ENCODE measurements at places on chromosomes 1 and 21.
A peak's percentile ranks its signal among the peaks of the same experiment; 100 is the strongest.

GRCh38 chr1:195637539-195637938 is 970.7 kb downstream of the KCNT2 start:
- H3K27me3 ChIP-seq = no peaks in the 10 kb centered on the region
- no peak for DNase-seq
- H3K27ac ChIP-seq = no peak overlapping the region
- H3K4me3 ChIP-seq = no peak overlapping the region
- no peaks in the 10 kb centered on the region for H3K4me1 ChIP-seq

- H3K4me3 ChIP-seq = no peak overlapping the region
- H3K4me1 ChIP-seq = peaks cover 27% of the 10 kb centered on the region
- no peaks in the 10 kb centered on the region for H3K27me3 ChIP-seq
- no peak for DNase-seq
- H3K36me3 ChIP-seq = no peaks in the 10 kb centered on the region
- H3K27ac ChIP-seq = peak overlapping the region; percentile 83
Observed at GRCh38 chr1:238061967-238062613, 171.4 kb upstream of the ZP4 start.

DNA sequence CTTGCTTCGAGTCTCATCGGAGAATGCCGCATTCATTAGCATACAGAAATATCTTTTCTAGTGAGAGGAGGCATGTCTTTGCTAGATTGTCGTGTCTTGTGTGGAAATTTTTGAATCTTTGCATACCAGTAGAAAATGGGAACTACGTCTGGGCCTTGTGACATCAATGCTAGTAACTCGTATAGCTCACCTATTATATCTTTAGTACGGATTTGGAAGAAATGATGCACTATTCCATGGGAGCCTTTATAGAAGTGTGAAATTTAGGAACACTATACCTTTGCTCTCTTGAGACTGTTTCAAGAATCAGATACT is 835 bp downstream of the UHMK1 start:
- H3K27me3 ChIP-seq = no peaks in the 10 kb centered on the region
- H3K36me3 ChIP-seq = peaks cover 43% of the 10 kb centered on the region
- no peak for DNase-seq
- H3K4me1 ChIP-seq = peaks cover 12% of the 10 kb centered on the region
- peak overlapping the region; percentile 63 for H3K27ac ChIP-seq

DNA sequence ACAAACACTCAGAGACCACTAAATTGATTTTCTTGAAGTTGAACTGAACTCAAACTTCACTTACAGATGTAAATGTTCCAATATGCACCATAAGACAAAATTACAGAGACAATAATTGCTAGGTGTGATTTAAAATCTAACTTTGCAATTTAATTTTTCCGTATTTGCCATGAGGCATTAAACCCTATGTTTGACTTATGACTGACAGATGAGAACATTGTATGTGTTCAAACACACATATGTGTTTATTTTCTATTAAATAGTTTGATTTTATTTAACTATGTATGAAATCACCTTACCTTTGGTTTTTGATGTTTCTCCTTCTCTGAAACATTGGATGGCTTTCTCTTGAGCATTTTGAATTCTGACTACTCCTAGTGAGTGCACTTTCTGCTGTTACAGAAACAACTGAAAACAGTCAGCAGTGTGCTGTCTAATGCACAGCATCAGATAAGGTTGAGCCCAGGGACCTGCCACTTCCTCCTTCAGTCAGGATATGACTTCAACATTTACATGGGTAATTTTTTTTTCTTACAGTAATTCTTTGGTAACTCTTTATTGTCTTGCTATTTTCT is at the start of gene SAMSN1:
Gene SAMSN1 (minus strand): TSS at position 410 of the 575 bp plus-strand sequence. CDS start 54 bp downstream, at position 356.
- no peaks in the 10 kb centered on the region for H3K27me3 ChIP-seq
- H3K4me3 ChIP-seq = no peak within 1 kb of the TSS
- peaks cover 25% of the 10 kb centered on the region for H3K4me1 ChIP-seq

DNA sequence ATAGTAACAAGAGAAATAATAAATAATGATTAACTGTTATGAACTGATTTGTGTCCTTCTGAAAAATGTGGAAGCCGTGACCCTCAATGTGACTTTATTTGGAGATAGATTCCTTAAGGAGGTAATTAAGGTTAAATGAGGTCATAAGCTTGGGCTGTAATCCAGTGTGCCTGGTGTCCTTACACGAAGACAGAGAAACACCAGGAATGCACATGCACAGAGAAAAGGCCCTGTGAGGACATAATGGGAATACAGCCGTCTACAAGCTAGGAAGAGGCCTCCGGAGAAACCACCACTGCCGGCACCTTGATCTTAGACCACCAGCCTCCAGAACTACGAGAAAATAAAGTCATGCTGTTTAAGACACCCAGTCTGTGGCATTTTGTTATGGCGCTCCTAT is 215.9 kb downstream of the NEGR1 start:
- H3K36me3 ChIP-seq = no peaks in the 10 kb centered on the region
- DNase-seq = no peak
- H3K27me3 ChIP-seq = no peaks in the 10 kb centered on the region
- no peaks in the 10 kb centered on the region for H3K4me1 ChIP-seq
- no peak overlapping the region for H3K27ac ChIP-seq

Data from RWPE2 (cell line).